Activated CD8-positive, alpha-beta T cell treated with anti-CD3 and anti-CD28 coated beads, Interleukin-2, amount 10 ng/mL, durations not matched to agents 7 days and 5 days (primary cell): ENCODE measurements at places on chromosomes 3 and 15. TPM values are rescaled to one million over a fixed set of nuclear protein-coding genes. Genes with fewer than 3 reads are reported as not detected.

The CSNK1G1 gene
- total RNA-seq: 26.8 TPM

DNA sequence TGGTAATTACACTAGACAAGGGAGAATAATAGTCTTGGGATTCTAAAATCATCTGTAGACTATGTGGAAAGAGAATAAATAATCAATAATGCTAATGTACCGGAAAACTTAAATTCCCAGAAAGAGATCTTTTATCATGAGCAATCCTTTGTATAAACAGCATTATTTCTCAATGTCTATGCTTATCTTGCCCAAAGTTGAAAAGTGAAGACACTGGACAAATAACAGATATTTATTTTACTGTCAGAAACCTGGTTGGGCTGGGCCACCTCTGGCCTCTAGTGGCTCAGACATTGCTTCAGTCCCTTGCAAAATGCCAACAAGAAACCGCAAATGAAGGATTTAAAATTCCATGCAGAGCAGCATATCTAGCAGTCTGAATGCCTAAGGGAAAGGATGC, 409.9 kb downstream of the FHIT start:
- no peak overlapping the region for H3K4me3 ChIP-seq
- no peak for DNase-seq
- H3K27me3 ChIP-seq: no peaks in the 10 kb centered on the region
- no peaks in the 10 kb centered on the region for H3K36me3 ChIP-seq
- no peak overlapping the region for H3K27ac ChIP-seq

GRCh38 chr15:27872355-27872754, 226.8 kb downstream of the OCA2 start:
- H3K4me1 ChIP-seq: no peaks in the 10 kb centered on the region
- H3K27me3 ChIP-seq: no peaks in the 10 kb centered on the region
- H3K36me3 ChIP-seq: no peaks in the 10 kb centered on the region
- DNase-seq: no peak
- H3K4me3 ChIP-seq: no peak overlapping the region

DNA sequence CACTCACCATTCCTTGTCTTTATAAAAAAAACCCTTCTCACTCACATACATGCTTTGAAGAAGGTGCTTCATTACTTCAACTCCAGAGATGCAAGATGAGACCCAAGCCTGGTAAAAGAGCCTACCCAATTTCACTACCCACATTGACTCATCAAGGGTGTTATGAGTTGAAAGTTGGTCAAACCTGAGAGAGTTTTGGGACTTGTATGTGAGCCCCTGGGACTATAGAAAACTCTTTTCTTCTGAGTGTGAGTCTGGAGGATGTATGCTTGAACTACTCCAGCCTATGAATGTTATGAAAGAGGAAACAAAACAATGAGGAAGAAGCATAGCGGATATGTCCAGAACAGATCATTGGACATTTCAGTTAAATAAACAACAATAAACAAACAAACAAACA, 106.5 kb upstream of the SATB1 start:
- DNase-seq: no peak
- H3K4me3 ChIP-seq: no peak overlapping the region
- no peaks in the 10 kb centered on the region for H3K27me3 ChIP-seq
- peaks cover 19% of the 10 kb centered on the region for H3K36me3 ChIP-seq
- H3K27ac ChIP-seq: no peak overlapping the region
- peaks cover 9% of the 10 kb centered on the region for H3K4me1 ChIP-seq

GRCh38 chr15:50137330-50137761, 18.3 kb upstream of the ATP8B4 start:
- H3K4me1 ChIP-seq: peaks cover 45% of the 10 kb centered on the region
- peaks cover 4% of the 10 kb centered on the region for H3K36me3 ChIP-seq
- DNase-seq: no peak

GRCh38 chr15:61031532-61031931, 197.6 kb downstream of the RORA start:
- no peaks in the 10 kb centered on the region for H3K4me1 ChIP-seq
- no peak overlapping the region for H3K4me3 ChIP-seq
- H3K27ac ChIP-seq: no peak overlapping the region
- H3K36me3 ChIP-seq: no peaks in the 10 kb centered on the region

DNA sequence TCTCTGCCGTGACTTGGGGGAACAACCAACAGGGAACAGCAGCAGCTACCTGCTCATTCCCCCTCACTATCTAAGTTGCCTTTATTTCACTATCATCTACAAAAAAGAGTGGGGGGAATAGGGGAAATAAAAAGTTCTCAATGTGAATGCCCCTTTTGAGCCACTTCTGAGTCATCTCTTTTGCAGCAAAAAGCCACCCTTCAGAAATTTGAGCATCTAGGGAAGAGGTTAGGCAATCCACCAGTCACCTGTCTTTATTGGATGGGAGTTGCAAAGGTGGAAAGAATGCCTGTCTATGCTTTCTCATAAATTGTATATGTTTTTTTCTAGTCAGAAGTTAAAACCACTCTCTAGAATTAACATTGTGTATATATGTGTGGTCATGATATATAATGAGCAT, 41.1 kb downstream of the GPD1L start:
- H3K4me1 ChIP-seq: peaks cover 15% of the 10 kb centered on the region
- DNase-seq: no peak
- no peaks in the 10 kb centered on the region for H3K27me3 ChIP-seq
- no peak overlapping the region for H3K27ac ChIP-seq

DNA sequence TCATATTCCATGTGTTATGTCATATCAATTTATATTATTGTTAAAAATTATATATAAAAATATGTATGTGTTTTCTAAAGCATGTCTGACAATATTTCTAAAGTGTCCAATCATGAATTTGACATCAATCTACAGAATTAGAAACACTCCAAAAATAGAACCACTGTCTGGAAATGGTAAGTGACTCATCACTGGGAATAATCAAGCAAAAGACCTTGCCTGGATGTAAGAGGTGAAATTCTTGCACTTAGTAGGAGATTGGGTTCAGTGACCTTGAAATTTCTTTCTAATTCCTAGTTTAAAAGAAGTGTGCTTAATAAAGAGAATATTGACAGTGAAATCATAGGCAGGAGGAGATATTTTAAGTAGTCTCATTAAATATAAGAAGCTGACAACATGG, 188.8 kb downstream of the ZNF385D start:
- no peaks in the 10 kb centered on the region for H3K27me3 ChIP-seq
- no peaks in the 10 kb centered on the region for H3K4me1 ChIP-seq
- DNase-seq: no peak
- no peak overlapping the region for H3K4me3 ChIP-seq
- H3K27ac ChIP-seq: no peak overlapping the region

The RASSF1 gene
- 174 TPM for total RNA-seq

The HYAL1 gene
- total RNA-seq: 0.16 TPM

DNA sequence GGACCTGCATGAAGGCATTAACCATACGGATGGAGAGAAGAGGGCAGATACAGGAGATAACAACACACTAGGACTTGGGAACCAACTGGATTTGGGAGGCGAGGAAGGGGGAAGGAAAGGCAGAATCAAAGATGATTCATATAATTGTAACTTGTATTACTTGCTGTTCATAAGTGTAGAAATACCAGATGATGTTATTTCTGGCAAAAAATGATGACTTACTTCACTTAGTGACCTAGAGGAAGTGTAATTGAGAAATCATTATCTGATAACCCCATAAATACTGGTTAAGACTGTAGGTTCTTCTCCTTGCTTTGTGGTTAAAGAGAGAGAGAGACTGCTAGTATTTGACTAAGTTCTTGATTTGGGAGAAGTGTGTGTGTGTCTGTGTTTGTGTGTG, 50.5 kb upstream of the GK5 start:
- no peak for DNase-seq
- no peaks in the 10 kb centered on the region for H3K36me3 ChIP-seq
- peaks cover 28% of the 10 kb centered on the region for H3K4me1 ChIP-seq
- peak overlapping the region; percentile 32 for H3K27ac ChIP-seq
- no peaks in the 10 kb centered on the region for H3K27me3 ChIP-seq

The DLL4 gene
- not detected for total RNA-seq

The ADAMTS7 gene
- total RNA-seq: not detected

DNA sequence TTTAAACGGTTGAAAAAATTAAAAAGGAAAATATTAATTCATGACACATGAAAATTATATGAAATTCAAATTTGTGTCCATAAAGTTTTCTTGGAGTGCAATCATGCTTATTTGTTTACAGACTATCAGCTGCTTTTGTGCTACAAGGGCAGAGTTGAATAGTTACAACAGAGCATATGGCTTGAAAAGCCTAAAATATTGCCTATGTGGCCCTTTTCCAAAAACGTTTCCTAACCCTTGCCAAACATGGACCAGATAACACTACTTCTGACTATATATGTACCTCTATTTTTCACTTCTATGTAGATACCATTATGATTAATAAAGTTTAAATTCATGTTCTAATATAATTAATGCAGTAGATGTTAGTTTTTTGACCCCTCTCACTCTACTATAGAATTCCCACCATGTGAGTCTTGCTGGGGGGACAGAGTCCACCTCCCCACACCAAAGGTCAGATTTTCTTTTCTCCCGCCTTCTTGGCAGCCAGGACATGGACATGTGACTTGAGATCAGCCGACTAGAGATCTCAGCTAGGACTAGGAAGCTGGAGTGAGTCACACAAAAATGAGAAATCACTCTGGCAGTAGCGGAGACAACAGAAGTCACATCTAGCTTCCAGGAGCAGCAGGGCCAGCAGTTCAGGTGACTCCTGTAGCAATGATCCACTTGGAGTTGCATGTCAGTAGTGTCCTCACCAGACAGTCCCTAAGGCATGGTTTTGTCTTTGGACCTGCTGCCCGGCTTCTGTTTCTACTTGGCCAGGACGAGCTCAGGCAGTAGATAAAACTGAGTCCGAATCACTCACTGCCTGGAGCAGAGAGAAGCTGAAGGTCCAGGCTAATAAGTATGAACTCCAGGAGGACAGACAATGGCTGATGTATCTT, 22.4 kb downstream of the CIAO2A start:
- DNase-seq: no peak
- H3K27me3 ChIP-seq: no peaks in the 10 kb centered on the region
- H3K27ac ChIP-seq: no peak overlapping the region
- no peak overlapping the region for H3K4me3 ChIP-seq
- H3K4me1 ChIP-seq: peaks cover 28% of the 10 kb centered on the region

The SLC9C1 gene
- total RNA-seq: not detected

GRCh38 chr3:138441256-138441655, 6.8 kb downstream of the ESYT3 start:
- no peaks in the 10 kb centered on the region for H3K4me1 ChIP-seq
- H3K27me3 ChIP-seq: peaks cover 22% of the 10 kb centered on the region
- no peak overlapping the region for H3K27ac ChIP-seq
- no peaks in the 10 kb centered on the region for H3K36me3 ChIP-seq
- no peak for DNase-seq

GRCh38 chr3:122255757-122256439, 69.2 kb upstream of the CSTA start:
- H3K4me1 ChIP-seq: peaks cover 6% of the 10 kb centered on the region
- H3K36me3 ChIP-seq: no peaks in the 10 kb centered on the region
- peaks cover 10% of the 10 kb centered on the region for H3K27me3 ChIP-seq

The SPESP1 gene
- total RNA-seq: not detected

GRCh38 chr15:64695561-64695992, 79.8 kb downstream of the RBPMS2 start:
- H3K36me3 ChIP-seq: peaks cover 32% of the 10 kb centered on the region
- no peak for DNase-seq
- H3K27me3 ChIP-seq: no peaks in the 10 kb centered on the region

GRCh38 chr3:37198996-37199395, 24.6 kb upstream of the LRRFIP2 start:
- no peaks in the 10 kb centered on the region for H3K36me3 ChIP-seq
- H3K27ac ChIP-seq: no peak overlapping the region
- no peak overlapping the region for H3K4me3 ChIP-seq
- H3K27me3 ChIP-seq: peaks cover 2% of the 10 kb centered on the region
- H3K4me1 ChIP-seq: no peaks in the 10 kb centered on the region

- H3K36me3 ChIP-seq: peaks cover 5% of the 10 kb centered on the region
- H3K4me1 ChIP-seq: peaks cover 22% of the 10 kb centered on the region
- peak within 1 kb of the TSS; percentile 81 for H3K27ac ChIP-seq
- H3K27me3 ChIP-seq: no peaks in the 10 kb centered on the region
- peak within 1 kb of the TSS; percentile 95 for H3K4me3 ChIP-seq
Measured at GRCh38 chr3:184154885-184155643, at the start of gene DVL3. Gene DVL3, plus strand, starts transcription at chr3:184155377. Its CDS starts 259 bp downstream, at chr3:184155636.
